Hematopoietic multipotent progenitor cell treated with erythropoietin and hydrocortisone succinate and interleukin-3 and kit ligand, for 17 days (in vitro differentiated cells): ENCODE measurements at places on chromosomes 2 and 18.

- DNase-seq = no peak
Measured at GRCh38 chr18:78268226-78268988, 711.2 kb upstream of the SALL3 start.

- DNase-seq = no peak
Measured at GRCh38 chr2:70890469-70891065, 45.1 kb upstream of the ATP6V1B1 start.

DNA sequence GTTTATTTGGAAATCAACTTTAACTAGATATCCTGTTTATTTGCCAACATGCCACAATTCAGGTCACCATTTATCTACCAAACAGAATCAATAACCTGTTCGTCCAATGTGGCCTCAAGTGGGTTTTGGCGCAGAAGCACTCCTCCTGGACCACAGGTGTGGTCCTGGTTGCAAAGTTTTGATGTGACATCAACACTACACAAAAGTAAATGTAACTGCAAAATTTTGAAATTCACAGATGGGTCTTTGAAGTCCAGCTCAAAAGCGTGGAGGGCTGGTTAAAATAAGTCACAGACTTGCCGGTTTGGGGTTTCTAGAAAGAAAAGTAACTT, 474 bp upstream of the GCA start:
- no peak for DNase-seq

DNA sequence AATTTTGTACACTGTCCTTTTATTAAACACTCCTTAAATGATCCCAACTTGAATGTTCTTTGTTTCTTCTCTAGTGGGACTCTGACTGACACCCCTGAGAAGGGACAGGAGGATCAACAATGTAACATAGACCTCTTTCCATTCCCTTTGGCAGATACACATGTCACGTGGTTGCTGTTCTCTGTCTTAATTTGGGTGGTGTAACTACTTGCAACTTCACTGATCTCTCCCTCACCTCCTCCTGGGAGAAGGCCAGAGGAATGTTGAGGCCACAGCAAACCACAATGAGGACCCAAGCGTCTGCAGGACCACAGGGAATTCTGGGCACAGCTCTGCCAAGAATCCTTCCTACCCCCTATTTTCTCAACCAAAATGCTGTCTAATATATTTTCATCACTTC, 205.6 kb downstream of the RTP5 start:
- no peak for DNase-seq
